ENCODE measurements at places on chromosomes 7 and 10.

- no peak for DNase-seq
These were observed 177.4 kb downstream of the ARHGAP12 start for GRCh38 chr10:31751051-31751737.

- DNase-seq = no peak
These were observed 105.0 kb downstream of the ZNF248 start for GRCh38 chr10:37752334-37752875.

GRCh38 chr7:150939466-150939865 is 38.7 kb downstream of the KCNH2 start:
- no peak for DNase-seq

GRCh38 chr10:14573666-14574261 is 200.9 kb downstream of the FAM107B start:
- no peak for DNase-seq

DNA sequence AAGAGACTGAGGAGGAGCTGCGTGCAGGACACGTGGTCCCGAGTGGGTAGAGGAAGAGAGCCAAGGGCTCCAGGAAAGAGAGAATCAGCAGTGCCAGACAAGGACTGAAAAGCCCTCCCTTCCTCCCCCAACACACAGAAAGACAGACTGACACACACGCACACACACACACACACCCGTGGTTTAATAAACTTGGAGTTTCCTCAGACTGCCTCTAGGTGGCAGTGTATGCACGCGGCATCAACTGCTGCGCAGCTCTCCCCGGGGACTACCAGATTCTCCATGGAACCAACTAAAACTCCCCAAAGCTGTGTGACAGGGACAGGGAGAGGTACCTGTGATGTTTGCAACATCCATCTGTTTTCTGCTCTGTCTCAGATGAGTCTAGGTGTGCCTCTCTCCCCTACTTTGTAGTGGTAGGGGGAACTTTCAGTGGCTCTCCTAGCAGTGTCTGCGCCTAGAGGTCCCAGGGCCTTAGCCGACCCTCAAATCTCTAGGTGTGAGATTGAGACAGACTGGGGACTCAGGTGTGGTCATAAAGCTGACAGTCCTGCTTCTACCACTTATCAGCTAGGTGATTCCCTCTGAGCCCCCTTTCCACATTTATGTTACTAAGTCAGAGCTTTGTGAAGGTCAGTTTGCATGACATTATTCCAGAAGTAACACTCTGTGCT is 9.3 kb upstream of the TSPAN14 start:
- DNase-seq = no peak

- DNase-seq = no peak
These were observed 157.6 kb downstream of the FAM107B start for GRCh38 chr10:14616955-14617730.

DNA sequence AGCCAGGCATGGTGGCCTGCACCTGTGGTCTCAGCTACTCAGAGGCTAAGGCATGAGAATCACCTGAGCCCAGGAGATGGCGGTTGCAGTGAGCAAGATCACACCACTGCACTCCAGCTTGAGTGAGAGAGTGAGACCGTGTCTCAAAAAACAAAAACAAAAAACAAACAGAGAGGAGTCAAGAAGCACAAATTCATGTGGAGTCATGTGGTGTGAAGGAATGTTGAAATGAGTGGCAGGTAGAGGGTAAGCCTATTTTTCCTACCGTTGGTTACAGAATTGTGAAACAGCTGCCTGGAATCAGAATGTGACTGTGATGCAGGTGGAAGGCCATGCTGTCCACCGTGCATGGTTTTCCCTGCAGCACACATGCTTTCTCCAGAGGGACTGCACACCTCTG is 23.7 kb upstream of the NUB1 start:
- DNase-seq = no peak

DNA sequence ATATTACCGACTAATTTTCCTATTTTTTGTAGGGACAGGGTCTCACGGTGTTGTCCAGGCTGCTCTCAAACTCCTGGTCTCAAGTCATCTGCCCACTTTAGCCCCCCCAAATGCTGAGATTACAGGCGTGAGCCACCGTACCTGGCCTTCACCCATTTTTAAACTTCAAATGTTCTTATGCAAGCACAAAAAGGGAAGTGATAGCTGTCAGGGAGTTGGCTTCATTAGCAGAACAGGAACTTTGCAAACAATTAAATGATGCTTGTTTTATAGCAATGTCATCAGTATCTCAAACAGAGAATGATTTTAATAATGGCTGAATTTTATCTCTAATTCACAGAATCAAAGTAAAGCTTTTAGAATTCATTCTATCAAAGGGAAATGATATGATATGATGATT is 49.8 kb upstream of the FAM171A1 start:
- no peak for DNase-seq

GRCh38 chr7:128759242-128759641 is 16.4 kb downstream of the OPN1SW start:
- no peak for DNase-seq

DNA sequence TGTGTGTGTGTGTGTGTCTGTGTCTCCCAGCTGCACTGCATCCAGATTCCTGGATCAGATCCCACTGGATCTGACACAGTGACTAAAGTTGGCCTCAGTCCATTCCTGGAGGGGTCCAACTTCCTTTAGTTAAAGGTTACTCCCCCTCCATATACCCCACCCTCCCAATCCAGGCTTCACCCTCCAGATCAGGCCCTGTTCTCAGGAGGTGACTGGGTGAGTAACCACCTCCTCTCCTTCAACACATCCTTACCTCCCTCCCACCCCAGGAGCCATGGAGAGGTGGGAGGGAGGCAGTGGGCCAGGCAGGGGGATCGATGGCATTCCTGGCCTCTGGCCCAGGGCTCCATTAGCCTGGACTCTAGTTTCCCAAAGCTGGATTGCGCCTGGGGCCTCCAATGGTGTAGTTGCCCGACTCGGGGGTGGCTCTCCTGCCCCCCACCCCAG is 11.3 kb downstream of the KCNIP2 start:
- no peak for DNase-seq

GRCh38 chr7:774161-775109 is 47.4 kb upstream of the PRKAR1B start:
- no peak for DNase-seq

- no peak for DNase-seq
These were observed 123.0 kb downstream of the GRK5 start for GRCh38 chr10:119330342-119330741.

GRCh38 chr10:5068274-5068984 is 25.8 kb upstream of the AKR1C3 start:
- no peak for DNase-seq

- no peak for DNase-seq
These were observed 31.2 kb downstream of the SMNDC1 start for GRCh38 chr10:110273474-110273873.

DNA sequence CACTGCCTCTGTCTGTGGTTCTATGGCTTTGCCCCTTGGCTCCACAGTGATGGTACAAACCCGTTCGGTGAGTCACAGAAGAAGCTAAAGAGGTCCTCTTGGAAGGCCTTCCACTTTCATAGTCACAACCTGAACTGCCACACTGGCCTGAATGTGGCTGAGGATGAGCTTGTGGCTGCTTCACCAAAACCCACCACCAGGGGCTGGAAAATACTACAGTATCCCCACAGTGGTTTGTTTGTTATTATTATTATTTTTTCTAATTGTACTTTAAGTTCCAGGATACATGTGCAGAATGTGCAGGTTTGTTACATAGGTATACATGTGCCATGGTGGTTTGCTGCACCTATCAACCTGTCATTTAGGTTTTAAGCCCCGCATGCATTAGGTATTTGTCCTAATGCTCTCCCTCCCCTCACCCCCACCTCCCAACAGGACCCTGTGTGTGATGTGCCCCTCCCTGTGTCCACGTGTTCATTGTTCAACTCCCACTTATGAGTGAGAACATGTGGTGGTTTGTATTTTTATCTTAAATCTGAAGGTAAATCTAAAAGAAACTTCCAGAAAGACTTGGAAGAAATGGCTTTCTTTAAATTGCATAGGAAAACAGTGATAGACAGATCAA is 160.8 kb upstream of the NPSR1 start:
- no peak for DNase-seq

DNA sequence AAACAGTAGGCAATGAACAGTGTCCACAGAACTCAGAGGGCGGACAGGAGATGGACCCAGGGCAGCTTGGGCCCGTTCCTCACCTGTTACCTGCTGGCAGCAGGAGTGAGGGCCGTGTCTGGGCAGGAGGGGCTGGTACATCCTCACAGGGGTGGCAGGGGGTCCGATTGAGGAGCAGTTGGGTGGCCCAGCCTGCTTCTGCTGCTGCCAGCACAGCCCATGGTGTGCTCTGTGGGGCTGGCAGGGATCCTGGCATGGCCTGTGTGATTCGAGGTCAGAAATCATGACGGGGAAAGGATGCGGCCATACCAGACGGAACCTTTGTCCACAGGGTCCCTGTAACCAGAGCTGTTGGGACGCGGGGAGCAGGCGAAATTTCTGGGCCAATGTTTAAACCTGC is 49.6 kb downstream of the INPP5A start:
- DNase-seq = no peak

DNA sequence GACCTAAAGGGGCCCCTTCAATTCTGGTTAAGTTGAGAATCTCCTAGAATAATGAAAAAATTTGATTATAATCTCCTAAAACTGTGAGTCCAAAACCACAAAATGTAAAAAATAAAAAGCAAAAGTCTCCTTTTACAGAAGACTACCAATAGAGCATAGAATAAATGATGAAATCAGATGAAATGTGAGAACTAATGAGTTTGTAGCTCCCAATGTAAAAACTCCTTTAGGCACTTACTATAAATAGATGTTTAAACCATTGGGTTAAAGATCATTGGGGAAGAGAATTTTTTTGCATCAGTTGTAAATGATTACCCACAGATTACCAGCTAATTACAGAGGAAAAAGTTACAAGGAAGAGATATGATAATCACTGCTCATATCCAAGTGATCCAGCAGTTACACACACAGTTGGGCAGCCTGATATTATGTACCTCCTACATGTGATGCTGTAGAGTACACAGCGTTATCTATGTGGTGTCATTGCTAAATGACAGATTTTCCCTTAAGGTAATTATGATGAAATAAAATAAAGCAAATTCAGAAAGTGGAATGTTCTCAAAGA is 282.7 kb upstream of the SEMA3D start:
- DNase-seq = no peak

GRCh38 chr10:3136763-3137611 is 35.6 kb downstream of the PITRM1 start:
- no peak for DNase-seq

- no peak for DNase-seq
These were observed 192.4 kb upstream of the DKK1 start for GRCh38 chr10:52121688-52122087.

DNA sequence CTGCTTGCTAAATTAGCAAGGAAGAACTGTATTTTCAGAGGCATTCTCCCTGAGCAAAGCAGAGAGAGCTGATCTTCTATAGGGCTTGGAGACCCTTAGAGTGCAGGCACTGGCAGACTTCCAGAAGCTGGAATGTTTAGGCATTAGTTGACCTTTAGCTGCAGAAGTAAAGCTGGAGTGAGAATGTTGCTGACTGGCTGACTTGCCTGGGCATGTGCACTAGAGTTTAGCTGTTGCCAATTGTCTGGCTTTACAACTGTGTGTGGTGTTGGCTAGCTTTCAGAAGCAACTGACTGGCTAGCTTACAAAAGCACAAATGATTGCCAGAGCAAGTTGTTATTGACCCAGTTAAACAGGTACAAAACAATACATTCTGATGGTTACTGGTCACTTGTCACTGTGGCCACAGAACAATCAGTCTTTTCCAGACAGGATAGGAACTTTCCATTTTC is 25.1 kb downstream of the FAM13C start:
- DNase-seq = no peak

DNA sequence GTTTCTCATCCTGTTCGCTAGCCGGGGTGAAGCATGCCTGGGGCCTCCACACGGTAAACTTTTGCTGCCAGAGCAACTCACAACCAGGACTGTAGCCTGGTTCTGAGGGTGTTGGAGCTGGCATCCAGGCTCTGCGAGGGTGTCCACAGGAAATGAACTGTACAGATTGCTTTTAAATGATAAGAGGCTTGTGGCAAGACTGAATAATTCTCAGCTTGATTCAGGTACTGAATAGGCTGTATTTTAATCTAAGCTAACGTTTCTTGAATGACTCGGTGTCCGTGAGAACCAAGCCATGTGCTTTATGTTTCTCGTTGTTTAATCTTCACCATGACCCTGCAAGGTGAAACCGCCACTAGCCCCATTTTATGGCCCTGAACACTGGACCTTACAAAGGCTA is 49.3 kb downstream of the EEPD1 start:
- no peak for DNase-seq

DNA sequence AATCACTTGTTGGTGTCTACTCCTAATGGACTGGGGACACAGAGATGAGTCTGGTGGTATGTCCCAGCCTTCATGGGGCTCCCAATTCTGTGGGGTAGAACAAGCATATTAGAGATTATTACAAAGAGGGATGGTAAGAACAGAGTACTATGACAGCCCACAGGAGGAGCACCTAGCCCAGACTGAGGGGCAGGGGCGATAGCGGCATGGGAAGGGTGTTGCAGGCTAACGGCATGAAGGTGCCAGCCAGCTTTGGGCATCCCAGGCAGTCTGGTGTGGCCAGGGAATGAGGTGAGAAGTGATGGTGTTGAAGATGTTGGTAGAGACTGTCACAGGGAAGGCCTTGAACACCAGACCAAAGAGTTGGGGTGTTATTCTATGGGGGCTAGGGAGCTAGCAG is 280.0 kb downstream of the RPS24 start:
- DNase-seq = no peak

DNA sequence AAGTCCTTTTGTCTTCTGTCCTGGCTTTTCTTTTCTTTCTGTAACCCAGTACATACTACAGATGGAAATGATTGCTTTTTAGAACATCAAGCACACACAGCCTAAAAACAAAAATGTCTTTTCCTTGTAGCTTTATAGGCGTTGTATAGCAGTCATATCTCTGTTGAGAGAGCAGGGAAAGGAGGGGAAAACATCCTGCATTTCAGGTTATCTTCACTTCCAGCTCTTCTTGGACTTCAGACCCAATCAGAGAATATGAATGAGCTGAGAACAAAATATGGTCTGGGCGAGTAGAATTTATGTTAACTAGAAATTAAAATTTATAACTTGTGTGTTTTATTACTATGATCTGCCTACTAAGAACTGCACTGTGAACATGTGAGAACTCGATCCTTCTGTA is 14.7 kb downstream of the TMEM60 start:
- DNase-seq = no peak

- DNase-seq = no peak
These were observed 3.4 kb downstream of the CALHM2 start for GRCh38 chr10:103448746-103449145.

DNA sequence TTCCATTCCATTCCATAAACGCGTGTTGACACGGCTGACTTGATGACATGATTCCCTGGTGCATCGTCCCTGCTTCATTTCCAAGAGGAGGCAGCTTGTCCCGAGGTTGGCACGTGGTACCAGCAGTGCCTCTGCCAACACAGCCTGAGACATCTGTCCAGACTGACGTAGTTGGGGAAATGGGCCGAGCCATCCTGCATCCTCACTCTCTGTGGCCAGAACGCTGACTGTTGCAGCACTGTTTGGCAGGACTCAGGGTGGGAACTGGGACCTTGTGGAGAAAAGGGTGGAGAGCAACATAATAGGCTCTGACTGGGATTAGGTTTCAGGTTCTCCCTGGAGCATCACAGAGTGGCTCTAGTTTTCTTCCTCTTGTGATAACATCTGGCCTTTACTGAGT is 118.6 kb upstream of the BTBD16 start:
- no peak for DNase-seq

- DNase-seq = no peak
These were observed 30.6 kb upstream of the TAX1BP1 start for GRCh38 chr7:27709137-27710075.

Data from NCI-H2107 (cell line).